Breast epithelium (tissue), 4 donors: ENCODE measurements at places on chromosomes 5 and 9.
A peak's percentile ranks its signal among the peaks of the same experiment; 100 is the strongest.

- DNase-seq = no peak
- no peak overlapping the region for H3K4me3 ChIP-seq
- H3K27ac ChIP-seq = no peak overlapping the region
- no peaks in the 10 kb centered on the region for H3K27me3 ChIP-seq
- H3K4me1 ChIP-seq = no peaks in the 10 kb centered on the region
Measured at GRCh38 chr9:116791326-116791725, 104.2 kb downstream of the TRIM32 start.

DNA sequence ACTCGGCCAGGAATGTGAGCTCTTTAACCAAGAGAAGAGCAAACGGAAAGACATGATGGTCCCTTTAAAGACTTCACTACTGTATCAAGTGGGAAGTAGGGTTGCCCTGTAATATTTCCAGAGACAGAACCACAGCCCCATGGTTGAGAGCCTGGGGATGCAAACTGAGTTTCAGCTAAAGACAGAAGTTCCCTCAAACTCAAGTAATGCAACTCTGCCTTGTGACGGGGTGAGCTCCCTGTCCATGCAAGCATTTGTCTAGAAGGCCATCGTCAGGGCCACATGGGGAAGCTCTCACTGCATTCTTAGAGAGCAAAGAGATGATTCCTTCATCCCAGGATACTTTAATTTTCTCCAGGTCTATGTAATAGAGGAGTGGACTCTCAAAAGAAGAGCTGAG is 82.8 kb downstream of the INSYN2B start:
- peaks cover 7% of the 10 kb centered on the region for H3K4me1 ChIP-seq
- no peak for DNase-seq
- H3K27me3 ChIP-seq = no peaks in the 10 kb centered on the region
- no peak overlapping the region for H3K4me3 ChIP-seq

DNA sequence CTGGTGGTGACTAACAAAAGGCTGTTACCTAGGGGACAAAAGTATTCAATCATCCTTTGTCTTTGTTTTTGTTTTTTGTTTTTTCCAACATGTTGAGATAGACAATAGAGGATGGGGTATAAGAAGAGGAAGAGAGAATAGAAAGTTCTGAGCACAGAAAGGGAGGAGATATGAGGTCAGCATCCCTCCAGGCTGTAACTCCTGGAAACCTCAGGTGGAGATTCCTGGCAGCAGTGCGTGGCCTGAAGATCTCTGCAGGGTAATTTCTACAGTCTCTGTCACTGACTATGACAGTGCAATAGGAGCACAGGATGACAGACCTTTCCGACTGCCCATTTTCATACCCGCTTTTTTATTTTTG is 112.1 kb downstream of the ADRB2 start:
- H3K4me3 ChIP-seq = no peak overlapping the region
- DNase-seq = peak; percentile 71

DNA sequence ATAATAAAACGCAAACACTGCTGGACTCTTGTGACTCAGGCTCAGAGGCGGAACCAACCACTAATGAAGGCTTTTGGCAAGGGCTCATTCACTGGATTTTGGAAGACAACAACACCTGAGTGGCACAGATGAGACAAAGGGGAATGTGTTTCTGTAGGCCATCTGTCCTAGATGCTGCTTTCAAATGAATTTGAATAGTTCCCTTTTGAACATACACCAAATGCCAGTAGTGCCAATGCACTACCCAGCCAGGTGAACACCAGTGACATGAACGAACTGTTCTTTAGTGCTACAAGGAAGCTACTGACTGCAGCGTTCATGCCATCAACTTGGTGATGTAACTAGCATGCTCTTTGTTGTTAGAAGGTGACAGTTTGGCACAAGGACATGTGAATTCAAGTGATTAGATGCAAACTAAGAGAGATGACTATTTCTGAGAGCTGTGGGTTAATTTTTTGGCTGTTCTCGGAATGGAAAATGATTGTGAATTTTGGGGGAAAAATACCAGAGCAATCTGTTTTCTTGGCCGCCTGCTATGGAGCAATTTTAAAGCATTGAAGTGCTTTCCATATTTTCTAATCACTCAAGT is 173.7 kb downstream of the SLC24A2 start:
- H3K27me3 ChIP-seq = peaks cover 5% of the 10 kb centered on the region
- H3K4me1 ChIP-seq = no peaks in the 10 kb centered on the region
- no peak for DNase-seq

DNA sequence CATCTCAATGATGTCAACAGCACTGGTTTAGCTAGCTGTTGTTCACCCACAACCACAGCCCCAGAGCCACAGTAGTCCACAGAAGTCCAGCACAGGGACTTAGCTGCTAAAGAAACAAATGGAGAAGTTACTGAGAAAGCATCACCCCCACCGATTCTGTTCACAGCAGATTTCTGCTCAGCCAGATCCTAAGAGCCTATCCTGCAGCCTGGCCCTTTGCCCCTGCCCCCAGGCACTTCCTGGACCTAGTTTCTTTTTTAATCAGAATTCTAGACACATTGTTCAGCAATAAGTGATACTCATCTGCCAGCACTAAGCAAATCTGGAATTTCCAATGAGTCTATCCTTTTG is 7.4 kb downstream of the B4GALT1 start:
- peak overlapping the region; percentile 98 for H3K27ac ChIP-seq
- no peaks in the 10 kb centered on the region for H3K27me3 ChIP-seq
- H3K36me3 ChIP-seq = no peaks in the 10 kb centered on the region
- H3K4me3 ChIP-seq = no peak overlapping the region
- H3K4me1 ChIP-seq = peaks cover 74% of the 10 kb centered on the region

- no peaks in the 10 kb centered on the region for H3K4me1 ChIP-seq
- no peak overlapping the region for H3K27ac ChIP-seq
- H3K4me3 ChIP-seq = no peak overlapping the region
- DNase-seq = no peak
- H3K27me3 ChIP-seq = no peaks in the 10 kb centered on the region
Measured at GRCh38 chr5:77607324-77607723, 31.2 kb downstream of the OTP start.

DNA sequence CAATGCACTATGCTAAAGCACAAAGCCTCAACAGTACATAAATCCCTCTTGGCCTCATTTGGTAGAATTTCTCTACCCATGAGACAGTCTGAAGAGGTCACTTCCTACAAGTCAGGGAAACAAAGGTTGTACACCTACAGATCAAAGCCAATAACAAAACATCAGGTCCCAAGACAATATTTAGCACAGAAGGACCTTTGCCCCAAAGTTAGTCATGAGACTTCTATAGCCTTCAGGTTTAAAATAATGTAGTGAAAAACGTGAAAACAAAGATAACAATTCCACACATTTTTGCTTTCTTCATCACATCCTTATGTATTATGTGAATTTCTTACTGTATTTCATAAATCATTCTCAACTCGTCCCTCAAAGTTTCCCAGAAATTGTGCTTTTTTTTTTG is 15.8 kb downstream of the AFF4 start:
- no peak for DNase-seq
- H3K27ac ChIP-seq = no peak overlapping the region
- H3K36me3 ChIP-seq = no peaks in the 10 kb centered on the region
- no peaks in the 10 kb centered on the region for H3K4me1 ChIP-seq
- H3K27me3 ChIP-seq = no peaks in the 10 kb centered on the region

GRCh38 chr5:160937570-160937969 is 85.6 kb upstream of the ATP10B start:
- no peaks in the 10 kb centered on the region for H3K36me3 ChIP-seq
- no peak overlapping the region for H3K4me3 ChIP-seq
- no peaks in the 10 kb centered on the region for H3K27me3 ChIP-seq
- DNase-seq = no peak
- H3K27ac ChIP-seq = no peak overlapping the region

DNA sequence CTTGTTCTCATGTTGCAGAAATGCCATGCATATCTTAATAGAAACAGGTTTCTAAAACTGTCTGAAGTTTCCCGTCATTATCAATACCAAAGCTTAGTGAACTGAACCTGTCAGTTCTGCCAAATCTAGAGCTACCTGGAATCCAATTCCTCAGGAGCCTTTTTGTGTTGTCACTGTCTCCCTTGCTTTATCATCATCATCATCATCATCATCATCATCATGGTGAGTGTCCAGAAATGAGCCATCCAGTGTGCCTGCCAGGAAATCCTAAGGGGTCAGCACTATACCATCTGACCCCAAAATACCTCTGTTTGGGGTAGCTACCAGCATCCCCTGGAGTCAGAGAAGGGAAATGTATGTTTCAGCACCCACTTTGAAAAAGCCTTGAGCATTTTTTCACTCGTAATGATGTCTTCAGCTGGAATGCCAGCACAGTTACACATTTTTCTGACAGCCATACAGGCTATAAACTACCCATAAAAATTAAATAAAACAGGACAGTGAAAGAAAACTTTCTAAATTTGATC is 150.3 kb downstream of the NR2F1-AS1 start:
- H3K36me3 ChIP-seq = no peaks in the 10 kb centered on the region
- no peak overlapping the region for H3K27ac ChIP-seq
- no peak for DNase-seq
- no peaks in the 10 kb centered on the region for H3K27me3 ChIP-seq
- no peak overlapping the region for H3K4me3 ChIP-seq

GRCh38 chr5:139371482-139372435 is 11.3 kb downstream of the SLC23A1 start:
- H3K36me3 ChIP-seq = no peaks in the 10 kb centered on the region
- no peak overlapping the region for H3K27ac ChIP-seq

GRCh38 chr9:71620746-71621145 is 147.6 kb downstream of the CEMIP2 start:
- no peak overlapping the region for H3K4me3 ChIP-seq
- H3K36me3 ChIP-seq = no peaks in the 10 kb centered on the region
- H3K27ac ChIP-seq = no peak overlapping the region
